ENCODE measurements at places on chromosomes 2 and 18.

DNA sequence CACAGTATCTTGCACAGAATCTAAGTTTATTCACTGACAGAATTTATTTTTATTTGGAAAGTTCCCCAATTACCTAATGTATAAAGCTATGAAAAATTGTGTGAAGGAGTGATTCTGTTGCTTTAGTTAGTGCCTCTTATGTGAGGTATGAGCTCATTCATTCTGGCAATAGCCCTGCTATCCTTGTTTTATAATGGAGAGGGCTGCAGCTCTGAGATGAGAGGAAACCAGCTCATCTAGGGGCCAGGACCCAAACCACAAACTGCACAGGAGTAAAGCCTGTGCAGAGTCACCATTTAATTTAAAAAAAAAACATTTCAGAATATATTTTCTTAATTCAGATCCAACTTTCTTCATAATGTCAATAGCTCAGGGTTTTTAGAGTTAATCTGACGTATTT, 383.0 kb downstream of the TMEM182 start:
- DNase-seq: no peak

DNA sequence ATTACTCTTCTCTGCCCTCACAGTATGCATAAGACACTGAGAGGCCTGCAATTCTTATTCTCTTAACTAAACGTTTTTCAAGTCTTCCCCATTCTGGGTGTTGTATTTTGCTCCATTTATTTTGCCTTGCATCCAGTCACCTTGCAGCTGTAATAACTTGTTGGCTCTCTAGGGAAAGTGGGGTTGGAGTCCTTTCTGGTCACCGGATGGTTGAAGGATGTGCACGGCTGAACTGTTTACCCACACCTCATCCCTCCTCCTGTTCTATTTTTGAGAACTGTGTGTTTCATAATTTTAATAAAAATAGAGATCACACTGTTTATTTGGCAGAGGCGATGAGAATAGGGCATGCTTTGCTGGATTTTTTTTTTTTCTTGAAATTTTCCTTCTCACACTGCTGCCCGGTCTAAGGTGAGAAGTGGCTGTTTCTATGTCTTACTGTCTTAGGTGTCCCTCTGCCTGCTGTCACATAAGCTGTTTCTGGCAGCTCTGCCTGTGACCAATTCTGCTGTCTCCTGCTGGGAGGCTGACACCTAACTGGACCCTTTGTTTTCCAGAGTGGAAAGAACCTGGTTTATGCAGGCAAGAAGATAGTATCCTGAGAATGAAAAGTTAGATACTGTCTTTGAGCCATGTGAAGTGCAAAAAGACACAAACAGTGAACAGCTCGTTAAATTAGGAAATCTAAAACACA, 342.6 kb downstream of the DPP10 start:
- DNase-seq: no peak

DNA sequence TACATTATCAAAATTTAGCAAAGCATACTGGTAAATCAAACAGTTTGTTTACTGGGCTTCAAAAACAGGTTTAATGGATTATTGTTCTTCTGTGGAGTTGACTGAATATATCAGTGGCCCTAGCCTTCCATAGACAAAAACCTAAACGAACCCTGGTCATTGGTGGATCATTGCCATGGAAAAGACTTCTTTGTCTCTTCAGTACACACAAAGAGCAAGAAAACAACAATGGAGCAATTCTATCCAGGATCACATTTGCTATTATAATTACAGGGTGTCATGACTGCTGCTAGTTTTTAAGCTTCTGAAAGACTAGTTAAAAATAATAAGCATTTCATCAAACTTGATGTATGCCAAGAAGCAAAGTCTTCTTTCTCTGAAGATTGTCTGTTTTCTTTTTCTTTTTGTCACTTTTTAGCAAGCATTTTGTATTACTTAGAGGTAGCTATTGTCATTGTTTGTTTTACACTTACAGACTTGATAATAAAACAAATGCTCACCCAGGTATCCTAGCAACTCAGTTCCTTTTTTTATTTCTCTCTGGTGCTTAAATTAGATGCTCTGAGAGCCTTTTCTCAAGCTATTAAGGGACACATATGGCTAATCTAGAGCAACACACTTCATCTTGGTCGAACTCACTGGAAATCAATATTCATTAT, 1228.7 kb upstream of the DDX18 start:
- no peak for DNase-seq

DNA sequence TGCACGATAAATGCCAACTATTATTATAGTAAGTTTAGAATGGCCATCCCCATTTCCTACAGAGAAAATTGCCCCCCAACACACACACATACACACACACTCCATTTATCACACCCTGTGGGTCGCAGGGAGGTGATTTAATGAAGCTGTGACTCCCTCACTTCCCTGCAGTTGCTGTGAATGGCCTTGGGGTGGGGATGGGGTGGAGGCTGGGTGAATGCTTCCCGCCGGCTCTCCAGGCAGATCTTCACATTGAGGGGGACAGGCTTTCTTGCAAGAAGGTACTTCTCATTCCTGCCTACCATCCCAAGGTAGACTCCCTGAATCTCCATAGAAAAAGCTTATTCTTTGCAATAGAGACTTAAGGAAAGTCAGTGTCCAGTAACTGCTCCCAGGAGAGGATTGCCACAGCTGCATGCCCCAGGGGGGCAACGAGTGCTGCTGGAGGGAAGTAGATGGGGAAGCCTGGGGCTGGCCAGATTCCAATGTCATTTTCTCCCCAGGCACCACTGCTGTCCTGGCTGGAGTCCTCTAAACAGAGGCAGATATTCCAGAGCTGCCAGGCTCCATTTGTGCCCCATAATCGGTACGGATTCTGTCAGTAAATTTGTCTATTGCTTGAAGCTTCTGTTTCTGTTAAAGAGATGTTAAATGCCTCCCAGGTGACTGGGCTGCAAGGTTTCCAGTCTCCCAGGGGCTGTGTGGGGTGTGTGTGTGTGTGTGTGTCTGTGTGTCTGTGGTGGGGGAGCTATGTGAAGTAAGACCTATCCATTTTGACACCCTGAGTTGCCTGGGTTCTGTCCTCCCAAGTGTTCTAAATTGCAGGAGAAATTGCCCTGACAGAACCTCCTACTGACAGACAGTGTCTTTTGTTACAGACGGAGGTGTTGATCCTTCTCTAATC, 265.5 kb downstream of the SRBD1 start:
- DNase-seq: no peak

- DNase-seq: no peak
Measured at GRCh38 chr2:33230842-33231241, 245.6 kb upstream of the RASGRP3 start.

DNA sequence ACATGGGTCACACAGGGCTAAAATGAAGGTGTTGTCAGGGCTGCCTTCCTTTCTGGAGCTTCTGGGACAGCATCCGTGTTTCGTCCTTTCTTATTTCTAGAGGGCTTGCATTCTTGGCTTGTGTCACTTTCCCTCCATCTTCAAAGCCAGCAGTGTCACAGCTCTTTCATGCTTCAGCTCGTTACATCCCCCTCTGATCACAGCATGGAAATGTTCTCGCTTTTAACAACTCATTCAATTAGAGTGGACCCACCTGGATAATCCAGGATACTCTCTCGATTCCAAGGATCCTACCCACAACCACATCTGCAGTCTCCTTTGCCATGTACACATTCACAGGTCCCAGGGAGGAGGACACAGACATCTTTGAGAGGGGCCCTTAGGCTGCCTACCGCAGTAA, 316.2 kb upstream of the FIGN start:
- DNase-seq: no peak

GRCh38 chr2:41079011-41079410, 627.1 kb upstream of the SLC8A1 start:
- no peak for DNase-seq

GRCh38 chr2:238123218-238123971, 15.1 kb upstream of the KLHL30 start:
- no peak for DNase-seq

DNA sequence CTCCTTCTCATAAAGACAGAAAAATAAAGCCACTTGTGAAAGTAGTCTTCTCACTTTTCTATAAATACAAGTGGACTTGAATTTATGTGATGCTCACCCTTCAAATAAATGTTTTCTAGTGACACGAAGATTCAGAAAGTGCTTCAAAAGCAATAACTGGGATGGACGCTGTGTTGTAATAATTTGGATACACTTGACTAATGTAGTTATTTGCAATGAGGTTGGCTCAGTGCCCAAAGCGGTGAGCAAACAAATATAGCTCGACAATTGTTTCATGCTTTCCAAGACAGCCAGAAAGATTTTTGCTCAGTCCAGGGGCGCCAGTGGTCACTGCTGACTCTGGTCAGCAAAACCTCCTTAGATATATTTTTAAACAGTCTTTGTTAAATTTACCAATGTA, 278.6 kb upstream of the KLHL14 start:
- no peak for DNase-seq

- no peak for DNase-seq
Measured at GRCh38 chr2:54508541-54508940, 52.4 kb downstream of the SPTBN1 start.

DNA sequence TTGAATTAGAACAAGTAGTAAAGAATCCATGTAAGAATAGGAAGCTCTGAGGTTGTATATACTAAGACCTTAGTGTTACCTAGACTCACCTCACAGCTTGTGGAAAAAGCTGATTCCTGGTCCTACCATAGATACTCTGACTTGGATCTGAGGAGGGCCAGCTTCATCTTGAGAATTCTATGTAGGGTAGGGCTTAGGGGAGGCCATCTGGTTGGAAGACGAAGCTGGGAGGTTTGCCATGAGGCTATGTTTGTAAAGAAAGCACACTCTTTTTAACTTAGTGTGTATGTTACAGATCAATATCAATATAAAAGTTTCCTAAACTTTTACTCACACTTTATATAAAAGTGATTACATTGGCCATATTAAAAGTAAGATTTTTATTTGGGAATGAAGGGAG, 77.1 kb upstream of the GALNT5 start:
- no peak for DNase-seq

Measured in GM18507 (cell line).